ENCODE measurements at places on chromosomes 2 and 18.

DNA sequence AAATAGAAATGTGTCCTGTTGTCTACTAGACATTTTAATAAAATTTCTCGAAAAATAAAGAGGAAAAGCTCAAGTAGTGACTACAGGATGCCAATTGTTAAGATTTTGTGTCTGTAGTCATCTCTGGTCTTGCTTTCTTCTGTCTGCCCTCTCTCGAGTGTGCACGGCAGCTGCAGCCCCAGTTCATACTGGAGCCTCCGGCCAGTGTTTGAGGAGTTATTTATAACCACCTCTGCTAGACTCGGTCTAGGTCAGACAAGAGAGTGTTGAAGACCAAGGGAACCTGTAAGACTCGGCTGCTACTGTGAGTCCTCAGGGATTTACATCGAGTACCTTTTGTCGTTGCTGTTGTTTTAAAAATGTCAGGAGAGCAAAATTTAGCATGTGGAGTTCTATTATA is 810.1 kb upstream of the POU3F3 start:
- peak; percentile 46 for DNase-seq

- DNase-seq, result no peak
Observed at GRCh38 chr2:231039821-231040364, 2.6 kb downstream of the C2orf72 start.

DNA sequence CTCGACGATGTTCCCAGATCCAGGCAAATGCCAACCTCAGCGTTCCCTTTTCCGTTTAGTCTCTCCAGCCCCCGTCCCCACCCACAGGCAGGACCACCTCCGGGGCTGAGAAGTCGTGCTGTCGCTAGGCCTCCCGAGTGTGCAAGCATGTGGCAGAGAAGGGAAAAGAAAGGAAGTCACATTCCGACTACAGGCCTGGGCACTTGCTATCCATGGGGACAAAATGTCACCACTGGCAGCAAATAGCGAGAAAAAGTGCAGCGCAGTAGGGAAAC is 420 bp downstream of the PIGN start:
- DNase-seq, result no peak

- DNase-seq, result no peak
Observed at GRCh38 chr2:10382354-10383061, 65.6 kb downstream of the ODC1 start.

GRCh38 chr2:151040039-151040438 is 221.6 kb downstream of the RBM43 start:
- DNase-seq, result no peak

GRCh38 chr2:210493528-210493927 is 17.0 kb upstream of the LANCL1 start:
- DNase-seq, result no peak

DNA sequence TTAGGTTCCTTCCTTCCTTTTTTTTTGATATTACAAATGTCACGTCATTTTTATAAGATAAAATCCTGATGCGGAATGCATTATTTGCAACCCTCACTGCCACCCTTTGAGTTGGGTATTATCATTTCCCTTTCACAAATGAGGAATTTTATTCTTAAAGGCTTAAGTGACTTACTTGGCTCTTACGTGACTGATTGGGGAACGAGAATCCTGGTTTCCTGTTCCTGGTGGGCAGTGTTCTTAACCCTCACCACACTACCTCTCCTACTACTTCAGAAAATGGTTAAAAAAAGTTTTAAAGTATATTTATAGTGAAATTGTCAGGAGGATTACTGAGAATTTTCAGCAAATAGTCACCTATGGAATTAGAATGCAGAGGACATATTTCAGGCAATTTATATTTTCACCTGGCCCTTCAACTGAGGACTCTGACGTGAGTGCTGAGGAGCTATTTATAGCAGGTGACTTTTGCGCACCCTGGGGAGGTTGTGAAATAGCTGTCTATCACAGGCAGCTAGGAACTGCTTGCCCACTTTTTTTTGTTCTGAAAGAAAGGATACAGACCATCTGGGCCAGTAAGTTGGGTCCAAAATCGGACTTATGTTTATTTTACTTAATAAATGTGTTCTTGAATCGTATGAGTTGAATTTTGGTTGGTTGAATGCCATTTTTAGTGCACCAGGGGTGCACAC is 18.7 kb upstream of the RASGRP3 start:
- no peak for DNase-seq

DNA sequence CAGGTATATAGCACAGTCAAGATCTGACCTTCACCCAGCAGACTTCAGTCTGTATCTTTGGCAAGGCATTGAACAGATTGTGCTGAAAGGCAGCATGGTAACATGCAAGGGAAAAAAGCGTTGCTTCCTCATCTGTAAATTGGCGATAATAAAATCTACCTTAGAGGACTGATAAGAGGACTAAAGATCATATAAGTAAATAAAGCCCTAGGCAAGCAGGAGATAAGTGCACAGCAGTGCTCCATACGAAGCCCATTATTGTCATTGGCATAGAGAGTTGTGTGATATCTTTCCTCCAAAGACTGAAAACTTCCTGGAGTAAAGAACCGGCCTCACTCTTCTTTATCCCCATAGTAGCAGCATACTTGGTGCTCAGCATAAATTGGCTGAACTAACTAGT is 162.6 kb downstream of the ANKRD44 start:
- no peak for DNase-seq

DNA sequence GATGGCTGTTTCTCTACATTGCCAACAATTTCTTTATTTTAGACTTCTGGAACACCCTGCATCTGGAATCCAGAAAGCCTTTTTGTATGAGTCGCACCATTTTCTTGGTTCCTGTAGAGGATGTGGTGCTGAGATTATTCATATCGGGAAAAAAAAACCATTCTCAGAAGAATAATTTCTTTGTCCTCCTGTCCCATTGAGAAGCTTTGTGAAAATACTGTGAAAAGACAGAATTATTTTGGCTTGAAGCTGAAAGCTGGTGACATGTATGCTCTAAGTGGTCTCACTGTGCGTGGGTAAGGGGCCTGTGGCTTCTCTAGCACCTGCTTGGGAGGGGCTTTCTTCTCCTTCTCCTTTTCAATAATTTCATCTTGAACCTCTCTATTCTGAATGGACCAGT is 138.4 kb downstream of the FAM210A start:
- DNase-seq, result no peak

DNA sequence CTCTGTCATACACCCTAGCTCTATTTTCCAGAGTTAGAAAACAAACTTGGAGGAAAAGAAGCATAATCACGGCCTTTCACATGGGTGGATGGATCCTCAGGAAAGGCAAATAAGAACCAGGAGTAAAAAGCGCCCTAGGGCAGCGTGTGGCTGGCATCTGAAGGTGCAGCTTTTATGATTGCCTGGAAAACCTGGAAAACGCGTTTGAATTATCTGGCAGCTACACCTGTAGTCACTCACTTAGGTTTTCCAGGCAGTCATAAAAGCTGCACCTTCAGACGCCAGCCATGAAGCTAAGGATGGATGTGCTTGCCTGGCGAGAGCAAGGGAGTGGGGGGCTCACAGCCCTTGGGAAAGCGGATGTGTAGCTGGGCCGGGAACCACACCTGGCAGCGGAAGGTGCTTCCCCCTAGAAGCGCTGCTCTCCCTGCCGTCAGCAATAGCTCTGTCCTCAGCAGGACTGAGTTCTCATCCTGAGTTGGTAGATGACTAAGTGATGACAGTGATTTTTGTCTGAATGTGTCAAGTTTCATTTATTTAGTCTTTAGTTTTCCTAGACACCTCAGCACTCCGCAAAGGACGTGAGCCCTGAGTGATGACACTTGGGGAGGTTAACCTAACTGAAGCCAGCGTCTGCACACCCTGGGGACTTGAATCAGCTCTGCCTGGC is 82.0 kb downstream of the DCDC2C start:
- DNase-seq, result no peak

DNA sequence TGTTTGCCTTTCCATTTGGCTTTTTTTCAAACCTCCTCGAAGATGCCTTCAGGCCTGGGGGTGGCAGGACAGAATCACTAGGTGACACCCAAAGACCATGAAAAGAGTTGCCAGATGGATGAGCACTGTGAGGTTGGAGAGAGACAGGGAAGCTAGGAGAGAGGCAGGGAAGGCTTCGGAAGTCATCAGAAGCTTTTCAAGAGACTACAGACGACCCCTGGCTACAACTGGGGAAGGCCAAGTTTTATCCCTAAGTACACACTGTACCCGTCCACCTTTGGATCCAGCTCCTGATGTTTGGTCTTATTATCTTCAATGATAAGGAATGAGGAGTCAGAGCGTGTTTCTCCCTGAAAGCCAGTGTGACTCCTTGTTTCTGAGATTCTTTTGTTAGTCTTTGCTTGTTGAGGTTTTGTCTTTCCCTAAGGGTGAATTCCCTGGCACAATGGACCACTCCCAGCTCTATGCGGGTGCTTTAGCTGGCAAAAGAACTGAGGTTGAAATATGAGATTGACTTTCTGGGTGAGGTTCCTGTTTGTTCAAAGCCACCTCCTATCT is 33.4 kb upstream of the SLC9A2 start:
- no peak for DNase-seq

GRCh38 chr2:50962731-50963130 is 69.2 kb downstream of the NRXN1 start:
- DNase-seq, result no peak

- no peak for DNase-seq
Observed at GRCh38 chr18:79620576-79621165, 58.9 kb upstream of the CTDP1 start.

- DNase-seq, result no peak
Observed at GRCh38 chr2:217291259-217291658, 431.4 kb upstream of the TNP1 start.

- DNase-seq, result no peak
Observed at GRCh38 chr18:64714086-64714485, 565.2 kb upstream of the LINC00305 start.

- DNase-seq, result no peak
Observed at GRCh38 chr18:27064673-27065072, 120.4 kb downstream of the CHST9 start.

DNA sequence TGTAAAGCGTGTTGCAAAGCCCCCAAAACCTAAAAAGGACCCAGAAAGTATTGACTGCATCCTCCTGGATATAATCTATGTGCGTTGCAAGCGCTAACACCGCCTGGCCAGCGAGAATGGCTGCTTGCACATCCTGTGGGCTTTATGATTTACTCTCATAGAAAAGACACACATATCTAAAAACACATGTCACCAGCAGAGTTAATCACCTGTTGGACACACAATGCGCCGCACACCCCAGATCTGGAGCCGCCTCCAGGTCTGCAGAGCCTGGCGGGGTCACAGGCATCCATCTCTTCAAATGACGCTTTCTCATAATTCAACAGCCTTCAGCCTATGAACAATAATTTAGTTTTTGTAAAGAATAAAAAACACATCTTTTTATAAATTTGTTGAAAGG is 186.5 kb downstream of the RTP5 start:
- DNase-seq, result no peak

DNA sequence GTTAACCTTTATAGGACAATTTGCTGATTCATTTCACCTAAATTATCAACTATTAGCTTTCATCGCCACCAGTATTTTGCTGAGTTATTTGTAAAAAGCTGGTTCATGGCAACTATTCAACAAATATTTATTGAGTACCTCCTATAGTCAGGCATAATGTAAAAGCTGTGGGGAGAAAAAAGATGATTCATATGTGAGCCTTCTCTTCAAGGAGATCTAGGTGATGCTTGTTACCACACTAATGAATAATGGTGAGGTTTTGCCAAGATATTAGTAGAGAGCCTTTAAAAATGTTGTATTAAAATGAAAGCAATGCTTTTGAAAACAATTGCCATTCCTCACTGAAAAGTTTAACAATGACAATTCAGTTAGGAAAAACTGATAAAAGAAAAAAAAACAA is 187.8 kb downstream of the ANKRD44 start:
- no peak for DNase-seq

GRCh38 chr18:21439431-21439846 is 161.1 kb downstream of the ESCO1 start:
- no peak for DNase-seq

DNA sequence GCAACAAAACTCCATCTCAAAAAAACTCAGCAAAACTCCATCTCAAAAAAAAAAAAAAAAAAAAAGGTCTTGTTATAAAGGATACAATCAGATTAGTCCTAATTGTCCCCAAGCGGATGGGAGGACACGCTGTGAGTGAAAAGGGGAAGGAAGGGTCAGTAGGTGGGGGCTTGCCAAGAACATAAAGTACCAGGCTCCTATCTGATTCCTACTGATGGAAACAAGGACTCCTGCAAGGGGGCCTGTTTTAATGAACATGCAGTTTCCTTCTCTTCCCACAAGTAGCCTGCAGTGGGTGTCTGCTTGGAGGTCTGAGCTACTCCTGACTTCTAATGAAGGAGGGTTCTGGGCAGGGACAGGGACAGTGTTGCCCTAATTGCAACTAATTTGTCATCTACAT is 7.9 kb downstream of the SCG2 start:
- DNase-seq, result no peak

DNA sequence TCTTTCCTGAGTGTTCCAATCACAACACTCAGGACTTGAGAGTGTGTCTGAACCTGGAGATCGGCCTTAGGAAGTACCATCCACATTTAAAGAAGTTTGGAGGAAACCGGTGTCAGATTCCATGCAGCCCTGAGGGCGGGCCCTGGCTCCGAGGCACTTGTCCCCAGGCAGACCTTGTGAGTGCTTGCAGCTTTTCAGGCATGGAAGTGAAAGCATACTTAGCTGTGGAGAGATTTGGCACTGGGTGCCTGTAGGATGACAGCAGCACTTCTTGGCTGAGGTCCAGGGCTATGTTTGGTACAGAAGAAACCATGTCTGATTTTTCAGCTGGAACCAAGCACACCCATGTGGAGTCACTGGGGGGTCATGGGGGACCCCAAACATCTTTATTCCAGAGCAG is 230.8 kb downstream of the SEPTIN10 start:
- no peak for DNase-seq

DNA sequence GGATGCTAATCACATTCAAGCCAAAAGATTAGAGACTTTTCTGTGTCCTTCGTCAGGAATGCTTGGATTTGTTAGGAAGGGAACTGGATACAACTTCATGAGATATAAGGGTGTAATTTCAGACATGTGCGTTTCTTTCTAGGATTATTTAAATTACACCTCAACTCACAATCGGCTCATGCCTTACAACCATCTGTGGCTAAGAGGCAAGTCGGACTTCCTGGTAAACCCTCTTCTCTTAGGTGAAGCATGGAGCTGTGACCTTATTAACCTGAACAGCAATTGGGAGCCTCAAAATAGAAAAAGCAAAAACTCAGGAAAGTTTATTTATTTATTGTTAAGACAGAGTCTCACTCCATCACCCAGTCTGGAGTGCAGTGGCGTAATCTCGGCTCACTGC is 61.8 kb downstream of the SEMA4F start:
- DNase-seq, result no peak

DNA sequence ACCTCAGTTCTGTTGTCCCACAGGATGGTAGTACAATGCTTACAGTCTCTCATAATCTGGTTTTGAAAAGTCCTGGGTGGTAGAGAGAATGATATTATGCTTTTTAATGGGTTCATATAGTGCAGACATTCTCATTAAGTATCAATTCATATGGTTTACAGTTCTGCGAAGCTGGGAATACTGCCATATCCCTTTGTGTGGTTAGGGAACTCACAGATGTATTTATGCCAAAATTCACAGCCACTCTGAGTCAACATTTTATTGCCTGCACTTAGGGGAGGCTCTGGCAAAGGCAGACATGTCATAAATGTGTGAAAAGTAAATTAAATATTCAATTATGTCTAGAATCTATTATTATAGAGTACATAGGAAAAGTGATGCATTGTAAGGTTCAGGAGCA is 808.2 kb downstream of the SUCLG1 start:
- DNase-seq, result no peak

GRCh38 chr18:71329114-71329513 is 1040.3 kb downstream of the SOCS6 start:
- DNase-seq, result no peak

- no peak for DNase-seq
Observed at GRCh38 chr2:16112251-16112971, 172.1 kb downstream of the MYCN start.
